SK-N-SH (cell line): ENCODE measurements at places on chromosomes 6 and 20. TPM values are rescaled to one million over a fixed set of nuclear protein-coding genes. Genes with fewer than 3 reads are reported as not detected.

The CD109 gene
- polyA plus RNA-seq, result 19.7 and 27.8 TPM in 2 replicates

The SOBP gene
- 0.21 and 0.61 TPM in 2 replicates for polyA plus RNA-seq

The HLA-DOB gene
- not detected in 2 replicates for polyA plus RNA-seq

The ULBP2 gene
- 5.0 and 5.3 TPM in 2 replicates for polyA plus RNA-seq

The PMEPA1 gene
- polyA plus RNA-seq, result 5.9 and 7.1 TPM in 2 replicates

The SPTLC3 gene
- 0.02 and 0.05 TPM in 2 replicates for polyA plus RNA-seq

The FOXQ1 gene
- polyA plus RNA-seq, result not detected in 2 replicates

The E2F1 gene
- 12.4 and 15.0 TPM in 2 replicates for polyA plus RNA-seq

The ARMH2 gene
- not detected in 2 replicates for polyA plus RNA-seq

The TJAP1 gene
- 30.7 and 39.5 TPM in 2 replicates for polyA plus RNA-seq

The LAMP5 gene
- 4.8 and 10.1 TPM in 2 replicates for polyA plus RNA-seq

The SLC22A16 gene
- polyA plus RNA-seq, result not detected in 2 replicates

The ZBP1 gene
- polyA plus RNA-seq, result not detected in 2 replicates

The ABCF1 gene
- polyA plus RNA-seq, result 42.5 and 53.4 TPM in 2 replicates

The DACT2 gene
- not detected in 2 replicates for polyA plus RNA-seq

The FHL5 gene
- not detected in 2 replicates for polyA plus RNA-seq

The ARFGEF3 gene
- polyA plus RNA-seq, result not detected in 2 replicates

The MRAP2 gene
- 0.12 and 0.44 TPM in 2 replicates for polyA plus RNA-seq

The ZSCAN23 gene
- polyA plus RNA-seq, result 2.0 and 2.1 TPM in 2 replicates

The PTK6 gene
- polyA plus RNA-seq, result 0.07 and 0.13 TPM in 2 replicates

The HLA-DMB gene
- 0.10 TPM in 1 of 2 replicates, not detected in the other for polyA plus RNA-seq
